ENCODE measurements at places on chromosomes 1 and 21.

DNA sequence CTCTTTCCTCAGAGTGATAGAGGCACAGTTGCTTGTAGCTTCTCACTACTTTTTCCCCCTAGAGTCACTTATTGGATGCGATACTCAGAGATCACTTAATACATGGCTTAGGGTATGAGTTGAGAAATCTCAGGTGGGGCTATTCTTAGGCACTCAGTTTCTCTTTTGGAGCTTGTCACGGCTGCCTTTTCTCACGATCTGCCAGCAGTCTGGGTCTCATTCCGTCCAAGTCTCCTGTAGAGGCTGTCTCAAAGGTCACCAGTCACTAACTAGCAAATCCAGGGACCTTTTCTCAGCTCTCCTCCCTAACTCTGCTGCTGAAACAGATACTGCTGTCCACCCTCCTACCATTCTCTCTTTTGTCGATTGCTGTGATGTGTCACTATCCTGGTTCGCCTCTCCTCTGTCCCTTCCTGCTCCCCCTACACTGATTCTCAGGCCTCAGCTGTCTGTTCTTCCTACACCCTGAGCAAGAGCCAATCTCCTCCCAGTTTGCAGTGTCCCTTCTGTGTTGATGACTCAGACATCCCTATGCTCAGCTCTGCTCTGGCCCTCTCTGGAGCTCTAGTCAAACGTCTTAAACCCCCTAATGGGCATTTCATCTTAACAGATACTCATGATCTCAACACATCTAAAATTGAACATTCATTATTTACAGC, 12.4 kb downstream of the ATP1A2 start:
- no peaks in the 10 kb centered on the region for H3K36me3 ChIP-seq
- H3K27me3 ChIP-seq: no peaks in the 10 kb centered on the region
- no peak overlapping the region for H3K4me3 ChIP-seq
- H3K4me1 ChIP-seq: no peaks in the 10 kb centered on the region
- H3K27ac ChIP-seq: no peak overlapping the region

DNA sequence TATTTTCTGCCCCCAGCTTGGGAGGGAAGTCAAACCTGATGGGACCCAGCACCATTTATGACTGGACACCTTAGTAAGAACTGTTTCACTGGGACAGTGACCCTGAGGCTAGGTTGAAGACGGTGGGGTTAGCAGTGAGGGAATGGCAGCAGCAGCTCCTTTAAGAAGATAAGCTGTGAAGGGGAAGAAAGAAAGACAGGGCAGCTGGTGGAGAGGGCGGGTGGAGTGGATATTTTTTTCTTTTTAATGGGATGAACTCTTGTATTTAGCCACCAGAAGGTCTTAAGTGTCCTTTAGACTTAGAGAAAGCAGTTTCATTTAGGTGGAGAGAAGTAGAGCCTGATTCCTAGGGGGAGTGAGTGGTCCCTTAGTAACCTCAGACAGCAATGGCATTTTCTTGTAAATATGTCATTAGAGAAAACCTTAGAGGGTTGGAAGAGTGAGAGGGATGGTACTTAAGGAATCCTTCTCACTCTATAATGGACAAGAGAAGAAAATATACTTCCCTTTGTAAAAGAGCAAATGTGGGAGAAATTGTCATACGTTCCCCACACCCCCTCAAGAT, 187.5 kb downstream of the HHAT start:
- DNase-seq: no peak
- H3K36me3 ChIP-seq: no peaks in the 10 kb centered on the region
- H3K4me1 ChIP-seq: no peaks in the 10 kb centered on the region
- no peak overlapping the region for H3K27ac ChIP-seq
- H3K27me3 ChIP-seq: no peaks in the 10 kb centered on the region

DNA sequence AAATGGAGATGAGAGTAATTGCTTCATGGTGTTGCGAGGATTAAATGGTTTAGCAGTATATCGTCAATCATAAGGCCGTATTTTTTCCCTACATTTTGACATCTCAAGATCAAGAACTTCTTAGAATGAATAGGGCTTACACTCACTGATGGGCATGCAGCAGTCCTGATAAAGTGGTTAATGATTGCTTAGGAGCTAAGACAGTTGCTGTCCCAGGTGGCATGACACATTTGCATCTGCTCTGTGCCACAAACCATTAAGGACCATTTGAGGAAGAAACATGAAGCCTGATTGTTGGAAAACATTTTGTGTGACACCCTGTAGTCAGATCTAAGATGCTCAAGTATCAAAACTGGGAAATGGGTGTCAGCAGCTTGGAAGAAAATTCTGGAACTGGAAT, 81.0 kb upstream of the SGIP1 start:
- H3K4me1 ChIP-seq: no peaks in the 10 kb centered on the region
- no peak overlapping the region for H3K27ac ChIP-seq
- no peaks in the 10 kb centered on the region for H3K27me3 ChIP-seq
- H3K36me3 ChIP-seq: no peaks in the 10 kb centered on the region
- no peak overlapping the region for H3K4me3 ChIP-seq

DNA sequence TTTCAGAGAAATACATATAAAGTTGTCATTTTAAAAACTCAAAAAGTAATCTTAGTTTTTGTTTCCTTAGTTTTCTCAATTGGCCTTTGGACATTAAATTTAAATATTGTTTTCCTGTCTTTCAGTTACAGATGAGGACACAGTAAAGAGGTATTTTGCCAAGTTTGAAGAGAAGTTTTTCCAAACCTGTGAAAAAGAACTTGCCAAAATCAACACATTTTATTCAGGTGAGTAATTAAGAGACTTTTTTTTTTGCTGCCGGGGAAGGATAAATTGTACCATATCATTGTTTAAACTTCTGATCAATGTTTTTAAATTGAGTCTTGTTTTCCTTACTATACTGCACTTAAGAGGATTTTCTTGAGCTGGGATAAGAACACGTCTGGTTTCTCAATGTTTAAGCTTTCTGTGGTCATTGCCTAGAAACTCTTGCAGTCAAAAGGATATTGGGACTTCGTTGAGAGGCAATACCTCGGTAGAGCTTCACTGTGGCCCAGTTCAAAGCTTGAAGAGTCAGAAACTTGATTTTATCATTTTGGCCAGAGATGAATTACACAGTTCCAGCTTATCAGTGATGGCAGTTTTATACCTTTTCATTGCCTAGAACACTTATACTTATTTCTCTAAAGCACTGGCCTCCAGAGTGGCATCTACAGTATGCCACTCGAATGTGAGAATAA, 124.9 kb upstream of the KIAA1614 start:
- H3K4me1 ChIP-seq: peaks cover 3% of the 10 kb centered on the region
- no peak overlapping the region for H3K27ac ChIP-seq
- DNase-seq: no peak
- H3K27me3 ChIP-seq: no peaks in the 10 kb centered on the region
- no peak overlapping the region for H3K4me3 ChIP-seq

GRCh38 chr1:85328713-85329397, 52.4 kb upstream of the BCL10 start:
- no peaks in the 10 kb centered on the region for H3K4me1 ChIP-seq
- no peaks in the 10 kb centered on the region for H3K27me3 ChIP-seq
- H3K36me3 ChIP-seq: peaks cover 2% of the 10 kb centered on the region
- no peak overlapping the region for H3K27ac ChIP-seq
- no peak for DNase-seq

GRCh38 chr21:15732290-15732995, 2.7 kb downstream of the USP25 start:
- H3K36me3 ChIP-seq: no peaks in the 10 kb centered on the region
- no peak for DNase-seq
- H3K27me3 ChIP-seq: no peaks in the 10 kb centered on the region
- peaks cover 2% of the 10 kb centered on the region for H3K4me1 ChIP-seq
- H3K4me3 ChIP-seq: peak overlapping the region; percentile 28

GRCh38 chr21:43811262-43812105, 22.1 kb downstream of the RRP1 start:
- no peak overlapping the region for H3K27ac ChIP-seq
- no peak for DNase-seq
- H3K36me3 ChIP-seq: no peaks in the 10 kb centered on the region
- H3K4me3 ChIP-seq: no peak overlapping the region
- H3K4me1 ChIP-seq: peaks cover 37% of the 10 kb centered on the region

DNA sequence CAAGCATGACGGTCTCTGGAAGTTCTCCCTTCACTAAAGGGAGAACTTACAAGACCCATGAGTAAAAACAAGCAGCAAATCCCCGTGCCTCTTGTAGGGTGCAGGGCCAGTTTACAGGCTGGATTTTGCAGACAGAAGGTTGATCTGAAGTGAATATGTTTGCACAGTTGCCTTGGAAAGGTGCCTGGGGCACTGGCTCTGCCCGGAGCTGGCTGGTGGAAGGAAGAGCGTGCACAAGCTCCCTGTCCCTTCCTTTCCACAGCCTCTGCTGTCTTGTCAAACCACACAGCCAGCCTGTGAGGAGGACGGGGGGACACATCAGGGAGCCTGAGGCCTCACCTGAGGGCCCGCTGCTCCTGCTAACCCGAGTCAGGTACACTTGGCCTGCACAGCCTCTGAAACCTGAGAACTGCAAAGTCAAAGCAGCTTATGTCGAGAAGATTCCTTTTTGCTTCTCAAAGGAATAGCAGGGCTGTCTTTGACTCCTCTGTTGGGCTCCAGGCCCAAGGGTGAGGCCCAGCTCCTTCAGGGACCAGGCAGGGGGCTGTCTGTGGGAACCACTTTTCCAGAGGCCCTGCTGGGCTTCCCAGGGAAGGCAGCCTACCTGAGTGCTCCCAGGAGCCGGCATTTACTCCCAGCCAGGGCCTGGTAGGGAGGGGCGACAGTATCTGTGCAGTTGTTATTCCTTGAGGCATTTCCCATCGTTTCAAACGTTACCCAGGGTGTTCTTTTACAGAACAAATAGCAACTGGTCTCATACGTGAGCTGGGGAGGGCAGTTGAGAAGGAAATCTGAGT, 251.5 kb downstream of the SIPA1L2 start:
- no peaks in the 10 kb centered on the region for H3K27me3 ChIP-seq
- H3K27ac ChIP-seq: no peak overlapping the region
- no peaks in the 10 kb centered on the region for H3K4me1 ChIP-seq
- no peaks in the 10 kb centered on the region for H3K36me3 ChIP-seq

- H3K4me1 ChIP-seq: no peaks in the 10 kb centered on the region
- H3K36me3 ChIP-seq: no peaks in the 10 kb centered on the region
- H3K4me3 ChIP-seq: no peak overlapping the region
- no peak overlapping the region for H3K27ac ChIP-seq
- no peaks in the 10 kb centered on the region for H3K27me3 ChIP-seq
Measured at GRCh38 chr21:40177979-40178378, 310.7 kb downstream of the PCP4 start.

DNA sequence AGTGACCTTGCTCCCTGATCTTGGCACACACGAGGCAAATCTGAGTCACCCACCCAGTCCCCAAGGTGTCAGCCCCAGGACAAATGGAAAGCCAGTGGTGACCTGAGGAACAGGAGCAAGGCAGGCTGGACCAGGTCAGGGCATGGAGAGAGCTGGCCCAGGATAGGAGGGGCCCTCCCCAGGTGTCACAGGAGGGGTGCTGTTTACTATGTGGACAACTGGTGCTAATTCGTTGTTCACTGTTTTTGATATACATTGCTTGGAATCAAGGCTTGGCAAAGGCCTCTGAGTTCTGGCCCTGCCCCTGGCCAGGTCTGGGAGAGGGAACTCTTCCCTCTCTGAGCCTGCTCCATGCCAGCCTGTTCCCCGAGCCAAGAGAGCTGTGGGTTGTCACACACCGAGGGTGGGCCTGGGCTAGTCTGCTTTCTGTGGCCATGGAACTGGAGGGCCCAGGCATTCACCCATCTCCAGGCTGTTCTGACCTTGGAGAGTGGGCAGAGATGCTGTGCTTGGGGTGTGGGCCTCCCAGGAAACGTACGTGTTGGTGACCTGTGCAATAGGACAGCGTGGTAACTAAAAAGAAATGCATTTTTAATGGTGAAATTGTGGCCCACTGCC, 41.8 kb downstream of the CRYAA start:
- H3K27me3 ChIP-seq: no peaks in the 10 kb centered on the region
- DNase-seq: no peak
- no peaks in the 10 kb centered on the region for H3K36me3 ChIP-seq
- H3K27ac ChIP-seq: no peak overlapping the region
- H3K4me3 ChIP-seq: no peak overlapping the region

DNA sequence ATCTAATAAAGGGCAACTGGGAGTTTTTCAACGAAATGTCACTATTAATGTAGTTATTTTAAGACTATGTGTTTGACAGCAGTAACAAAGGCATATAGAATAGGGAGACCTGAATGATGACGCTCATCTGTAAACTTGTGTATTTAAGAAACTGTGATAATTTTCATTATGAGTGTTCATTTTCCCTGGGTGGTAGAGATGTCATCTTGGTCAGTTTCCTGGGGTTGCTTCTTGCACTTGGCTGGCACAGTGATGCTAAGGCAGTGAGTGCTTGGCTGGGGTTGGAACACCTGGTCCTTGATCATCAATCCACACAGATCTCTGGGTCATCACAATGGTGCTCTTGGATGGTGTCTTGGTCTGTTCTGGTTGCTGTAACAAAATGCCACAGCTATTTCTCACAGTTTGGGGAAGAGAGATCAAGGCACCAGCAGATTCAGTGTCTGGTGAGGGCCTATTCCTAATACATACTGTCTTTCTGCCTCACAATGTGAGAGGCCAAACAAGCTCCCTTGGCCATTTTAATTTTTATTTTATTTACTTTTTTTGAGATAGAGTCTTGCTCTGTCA, 7.9 kb upstream of the SMYD2 start:
- no peak overlapping the region for H3K27ac ChIP-seq
- peaks cover 7% of the 10 kb centered on the region for H3K27me3 ChIP-seq
- no peaks in the 10 kb centered on the region for H3K4me1 ChIP-seq
- no peaks in the 10 kb centered on the region for H3K36me3 ChIP-seq
- no peak for DNase-seq

GRCh38 chr1:221035662-221036153, 156.5 kb downstream of the HLX start:
- no peaks in the 10 kb centered on the region for H3K27me3 ChIP-seq
- H3K27ac ChIP-seq: no peak overlapping the region
- H3K4me1 ChIP-seq: no peaks in the 10 kb centered on the region
- no peak overlapping the region for H3K4me3 ChIP-seq
- no peak for DNase-seq

DNA sequence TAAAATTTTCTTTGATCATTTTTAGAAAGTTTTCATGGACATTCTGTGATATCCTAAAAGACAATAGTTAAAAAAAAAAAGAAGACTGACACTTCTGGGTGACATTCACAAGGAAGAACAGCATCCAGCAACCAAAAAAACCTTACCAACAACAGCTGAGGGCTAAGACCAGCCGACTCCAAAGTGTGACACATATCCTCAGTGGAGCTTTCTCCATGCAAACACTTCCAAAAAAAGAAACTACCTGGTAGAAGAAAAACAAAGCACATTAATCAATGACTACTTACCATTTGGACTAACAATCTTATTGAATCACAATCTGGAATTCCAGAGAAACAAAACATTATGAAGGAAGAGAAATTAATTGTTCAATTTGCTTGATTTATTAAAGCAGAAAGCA, 88.2 kb downstream of the IARS2 start:
- no peak for DNase-seq
- no peak overlapping the region for H3K27ac ChIP-seq
- H3K27me3 ChIP-seq: no peaks in the 10 kb centered on the region
- no peaks in the 10 kb centered on the region for H3K4me1 ChIP-seq

GRCh38 chr1:93938461-93939145, 29.4 kb upstream of the GCLM start:
- no peaks in the 10 kb centered on the region for H3K4me1 ChIP-seq
- H3K27me3 ChIP-seq: no peaks in the 10 kb centered on the region
- H3K4me3 ChIP-seq: no peak overlapping the region
